ENCODE measurements at places on chromosomes 6 and 20. TPM values are rescaled to one million over a fixed set of nuclear protein-coding genes. Genes with fewer than 3 reads are reported as not detected.

EEF1A2 gene
- 0.30 TPM for total RNA-seq

LAMA4 gene
- 68.4 TPM for total RNA-seq

NMBR gene
- 0.15 TPM for total RNA-seq

TMEM170B gene
- 0.15 TPM for total RNA-seq

CYP21A2 gene
- total RNA-seq: 0.17 TPM

OOEP gene
- total RNA-seq: not detected

PTPRK gene
- 21.4 TPM for total RNA-seq

MYBL2 gene
- total RNA-seq: 54.1 TPM

PPP1R16B gene
- total RNA-seq: not detected

GJA10 gene
- not detected for total RNA-seq

CAP2 gene
- 2.7 TPM for total RNA-seq

MICB gene
- 22.4 TPM for total RNA-seq

ME1 gene
- total RNA-seq: 19.0 TPM

GPR6 gene
- not detected for total RNA-seq

HAO1 gene
- total RNA-seq: not detected

CDH26 gene
- not detected for total RNA-seq

TSPO2 gene
- total RNA-seq: not detected

HCRTR2 gene
- total RNA-seq: not detected

LZTS3 gene
- total RNA-seq: 1.5 TPM

PAK5 gene
- total RNA-seq: under 0.01 TPM

FOXF2 gene
- 16.4 TPM for total RNA-seq

SPEF1 gene
- total RNA-seq: 0.15 TPM

SEC23B gene
- 54.7 TPM for total RNA-seq

SUMO4 gene
- total RNA-seq: not detected

SLA2 gene
- total RNA-seq: not detected

RNF114 gene
- total RNA-seq: 140 TPM

PDYN gene
- not detected for total RNA-seq

RIMS4 gene
- not detected for total RNA-seq

AIF1 gene
- not detected for total RNA-seq

TOP1 gene
- total RNA-seq: 15.0 TPM

AGER gene
- 1.0 TPM for total RNA-seq

IFT52 gene
- total RNA-seq: 26.1 TPM

TCF15 gene
- under 0.01 TPM for total RNA-seq

PPP1R11 gene
- total RNA-seq: 40.7 TPM

HLA-G gene
- total RNA-seq: not detected

RAET1G gene
- total RNA-seq: 1.8 TPM

CPNE5 gene
- total RNA-seq: not detected

VTA1 gene
- 59.0 TPM for total RNA-seq

ADGRG6 gene
- total RNA-seq: 7.9 TPM

TCF19 gene
- 52.1 TPM for total RNA-seq

GNMT gene
- total RNA-seq: not detected

BPIFA3 gene
- total RNA-seq: not detected

MICAL1 gene
- total RNA-seq: 45.1 TPM

PGC gene
- not detected for total RNA-seq

CCN6 gene
- not detected for total RNA-seq

APOBEC2 gene
- not detected for total RNA-seq

BHLHE23 gene
- not detected for total RNA-seq

SLC22A7 gene
- not detected for total RNA-seq

RSPH9 gene
- 0.74 TPM for total RNA-seq
